ENCODE measurements at places on chromosomes 11 and 22. TPM values are rescaled to one million over a fixed set of nuclear protein-coding genes. Genes with fewer than 3 reads are reported as not detected.

GRCh38 chr11:47950396-47950795, 30.0 kb upstream of the PTPRJ start:
- H3K4me1 ChIP-seq: peaks cover 34% of the 10 kb centered on the region

- DNase-seq: peak; percentile 64
- H3K27ac ChIP-seq: no peak overlapping the region
- no peaks in the 10 kb centered on the region for H3K36me3 ChIP-seq
- H3K4me3 ChIP-seq: no peak overlapping the region
- H3K27me3 ChIP-seq: peaks cover 11% of the 10 kb centered on the region
- peaks cover 51% of the 10 kb centered on the region for H3K4me1 ChIP-seq
Observed at GRCh38 chr11:62398011-62398994, 20.5 kb upstream of the SCGB1A1 start.

DNA sequence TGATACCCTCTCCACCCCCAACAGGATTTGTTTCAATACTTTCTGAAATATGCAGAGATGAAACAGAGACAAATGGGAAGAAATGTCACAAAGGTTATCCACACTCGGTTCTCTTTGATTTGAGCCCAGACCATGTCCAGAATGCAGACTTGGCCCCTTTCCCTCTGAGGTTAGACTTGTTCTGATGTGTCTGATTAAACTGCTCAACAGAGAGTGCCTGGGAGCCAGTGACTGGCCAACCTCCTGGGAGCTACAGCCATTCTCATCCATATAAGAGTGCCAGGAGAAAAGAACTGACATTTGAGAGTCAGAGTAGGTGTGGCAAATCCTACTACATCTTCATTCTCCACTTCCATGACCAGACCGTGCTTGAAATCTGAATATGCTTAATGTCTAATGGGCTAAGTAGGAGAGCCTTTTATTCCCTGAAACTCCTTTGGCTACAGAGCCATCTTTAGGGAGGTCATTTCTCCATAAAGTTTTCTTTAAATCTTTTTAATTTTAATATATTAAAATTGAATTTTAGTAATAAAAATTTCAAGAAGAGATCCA, 201.4 kb downstream of the BLID start:
- H3K4me1 ChIP-seq: peaks cover 19% of the 10 kb centered on the region
- no peak overlapping the region for H3K27ac ChIP-seq
- H3K27me3 ChIP-seq: peaks cover 5% of the 10 kb centered on the region

DNA sequence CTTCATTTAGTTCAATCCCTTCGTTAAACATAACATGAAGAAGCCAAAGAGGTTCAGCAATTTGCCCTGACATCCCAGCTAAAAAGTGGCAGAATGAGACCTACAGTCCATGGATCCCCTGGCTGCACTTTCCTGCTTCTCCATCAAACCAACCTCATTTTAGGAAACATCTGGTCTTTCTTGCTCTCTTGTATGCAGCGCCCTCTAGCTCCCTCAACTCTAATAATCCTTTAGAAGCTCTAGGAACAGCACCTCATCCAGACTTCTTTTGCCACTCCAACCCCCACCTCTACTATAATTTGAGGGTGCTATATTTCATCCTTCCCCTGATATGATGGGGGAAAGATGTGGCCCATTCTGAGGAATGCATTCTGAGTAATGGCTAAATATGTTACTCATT, 7.4 kb downstream of the CNTF start:
- H3K4me3 ChIP-seq: peak overlapping the region; percentile 67
- no peaks in the 10 kb centered on the region for H3K27me3 ChIP-seq
- peaks cover 14% of the 10 kb centered on the region for H3K36me3 ChIP-seq
- DNase-seq: peak; percentile 54
- H3K27ac ChIP-seq: peak overlapping the region; percentile 73

GRCh38 chr11:1484061-1484671, 2.4 kb downstream of the MOB2 start:
- no peaks in the 10 kb centered on the region for H3K27me3 ChIP-seq
- no peak overlapping the region for H3K27ac ChIP-seq
- H3K4me1 ChIP-seq: no peaks in the 10 kb centered on the region
- H3K4me3 ChIP-seq: no peak overlapping the region
- DNase-seq: no peak

GRCh38 chr22:17732251-17732854, 41.9 kb downstream of the BID start:
- H3K4me1 ChIP-seq: peaks cover 42% of the 10 kb centered on the region
- H3K4me3 ChIP-seq: no peak overlapping the region

- peaks cover 59% of the 10 kb centered on the region for H3K27me3 ChIP-seq
- H3K36me3 ChIP-seq: no peaks in the 10 kb centered on the region
- H3K27ac ChIP-seq: no peak overlapping the region
- H3K4me1 ChIP-seq: no peaks in the 10 kb centered on the region
- no peak overlapping the region for H3K4me3 ChIP-seq
Observed at GRCh38 chr22:37103151-37103550, 6.4 kb downstream of the TMPRSS6 start.

DNA sequence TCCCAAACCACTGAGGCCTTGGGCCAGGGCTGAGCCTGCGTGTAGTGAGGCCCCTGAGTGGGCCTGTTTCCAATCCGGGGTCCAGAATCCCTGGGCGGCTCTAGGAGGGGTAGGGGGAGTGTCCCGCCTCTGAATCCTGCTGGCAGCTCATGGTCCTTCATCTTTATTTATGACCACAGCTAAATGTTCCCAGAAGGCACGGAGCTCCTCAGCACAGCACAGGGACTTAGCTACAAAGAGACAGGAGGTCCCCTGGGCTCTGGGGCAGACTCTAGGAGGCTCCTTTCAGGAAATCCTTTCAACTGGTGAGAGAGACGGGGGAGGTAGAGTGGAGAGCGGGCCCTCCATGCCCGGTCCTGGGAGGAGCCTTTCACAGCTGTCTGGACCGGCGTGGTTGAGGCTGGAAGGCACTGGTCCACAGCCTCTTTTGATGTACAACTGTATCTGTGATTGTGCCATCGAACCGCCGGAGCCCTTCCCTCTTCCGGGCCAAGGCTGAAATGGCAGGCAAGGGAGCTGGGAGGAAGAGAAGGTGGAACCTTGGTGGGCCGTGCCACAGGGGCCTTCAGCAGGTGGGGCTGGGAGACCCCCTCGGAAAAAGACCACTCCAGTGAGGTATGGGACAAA, 46.8 kb downstream of the SCUBE1 start:
- no peaks in the 10 kb centered on the region for H3K36me3 ChIP-seq
- peaks cover 80% of the 10 kb centered on the region for H3K27me3 ChIP-seq
- H3K27ac ChIP-seq: no peak overlapping the region
- no peaks in the 10 kb centered on the region for H3K4me1 ChIP-seq
- H3K4me3 ChIP-seq: no peak overlapping the region

- H3K36me3 ChIP-seq: peaks cover 4% of the 10 kb centered on the region
- no peak overlapping the region for H3K4me3 ChIP-seq
- no peaks in the 10 kb centered on the region for H3K27me3 ChIP-seq
Observed at GRCh38 chr11:113632981-113633380, 73.1 kb downstream of the TMPRSS5 start.

DNA sequence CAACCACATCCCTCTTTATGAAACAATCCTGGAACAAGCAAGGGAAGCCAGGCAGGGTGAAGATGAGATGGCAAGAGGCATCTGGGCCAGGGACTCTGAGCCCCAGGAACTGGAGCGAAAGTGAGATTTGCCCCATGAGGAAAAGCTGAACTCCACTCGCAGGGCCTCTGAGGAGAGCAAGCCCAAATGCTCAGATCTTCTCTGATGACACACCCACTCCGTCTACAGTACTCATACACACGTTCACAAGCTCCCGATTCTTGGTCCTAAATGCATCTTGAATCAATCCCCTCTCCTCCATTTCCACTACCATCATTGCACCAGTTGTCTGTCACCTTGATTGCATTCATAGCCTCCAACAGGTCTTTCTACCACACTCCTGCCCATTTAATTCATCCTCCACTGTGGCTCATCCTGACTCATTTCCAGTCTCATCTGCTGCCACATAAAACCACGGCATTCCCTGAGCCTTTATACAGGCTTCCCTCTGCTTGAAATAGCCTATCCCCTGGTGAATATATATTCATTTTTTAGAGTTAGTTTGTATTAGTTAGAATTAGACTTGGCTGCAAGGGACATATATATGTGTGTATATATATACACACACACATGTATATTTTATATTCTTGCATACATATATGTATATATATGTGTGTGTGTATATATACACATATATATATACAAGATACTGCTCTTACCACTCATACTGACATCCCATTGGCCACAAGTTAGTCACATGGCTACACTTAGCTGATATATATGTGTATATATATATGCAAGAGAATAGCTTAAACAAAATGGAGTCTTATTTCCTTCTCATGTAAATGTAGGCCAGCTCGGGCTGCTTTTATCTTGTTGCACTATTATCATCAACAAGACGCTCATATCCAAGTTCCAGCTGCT, 1.4 kb upstream of the APOA5 start:
- peak; percentile 79 for DNase-seq
- peaks cover 1% of the 10 kb centered on the region for H3K27me3 ChIP-seq
- peak overlapping the region; percentile 45 for H3K27ac ChIP-seq
- no peaks in the 10 kb centered on the region for H3K36me3 ChIP-seq
- peaks cover 36% of the 10 kb centered on the region for H3K4me1 ChIP-seq
- H3K4me3 ChIP-seq: no peak overlapping the region

- no peak overlapping the region for H3K27ac ChIP-seq
- H3K4me3 ChIP-seq: no peak overlapping the region
- H3K4me1 ChIP-seq: peaks cover 16% of the 10 kb centered on the region
- DNase-seq: no peak
- no peaks in the 10 kb centered on the region for H3K27me3 ChIP-seq
- peaks cover 29% of the 10 kb centered on the region for H3K36me3 ChIP-seq
Observed at GRCh38 chr22:39512026-39512425, 8.3 kb upstream of the ATF4 start.

- DNase-seq: no peak
- no peak overlapping the region for H3K27ac ChIP-seq
- H3K27me3 ChIP-seq: peaks cover 2% of the 10 kb centered on the region
- H3K36me3 ChIP-seq: no peaks in the 10 kb centered on the region
- no peak overlapping the region for H3K4me3 ChIP-seq
- no peaks in the 10 kb centered on the region for H3K4me1 ChIP-seq
Observed at GRCh38 chr11:101083335-101083734, 46.3 kb downstream of the PGR start.

GRCh38 chr11:31767066-31767465, 44.1 kb downstream of the PAX6 start:
- no peak for DNase-seq
- H3K27me3 ChIP-seq: no peaks in the 10 kb centered on the region
- H3K36me3 ChIP-seq: no peaks in the 10 kb centered on the region
- no peak overlapping the region for H3K4me3 ChIP-seq
- H3K27ac ChIP-seq: no peak overlapping the region
- H3K4me1 ChIP-seq: no peaks in the 10 kb centered on the region

GRCh38 chr11:87304412-87304811, 266.7 kb downstream of the TMEM135 start:
- no peaks in the 10 kb centered on the region for H3K27me3 ChIP-seq
- H3K27ac ChIP-seq: no peak overlapping the region
- no peaks in the 10 kb centered on the region for H3K36me3 ChIP-seq
- no peak overlapping the region for H3K4me3 ChIP-seq

DNA sequence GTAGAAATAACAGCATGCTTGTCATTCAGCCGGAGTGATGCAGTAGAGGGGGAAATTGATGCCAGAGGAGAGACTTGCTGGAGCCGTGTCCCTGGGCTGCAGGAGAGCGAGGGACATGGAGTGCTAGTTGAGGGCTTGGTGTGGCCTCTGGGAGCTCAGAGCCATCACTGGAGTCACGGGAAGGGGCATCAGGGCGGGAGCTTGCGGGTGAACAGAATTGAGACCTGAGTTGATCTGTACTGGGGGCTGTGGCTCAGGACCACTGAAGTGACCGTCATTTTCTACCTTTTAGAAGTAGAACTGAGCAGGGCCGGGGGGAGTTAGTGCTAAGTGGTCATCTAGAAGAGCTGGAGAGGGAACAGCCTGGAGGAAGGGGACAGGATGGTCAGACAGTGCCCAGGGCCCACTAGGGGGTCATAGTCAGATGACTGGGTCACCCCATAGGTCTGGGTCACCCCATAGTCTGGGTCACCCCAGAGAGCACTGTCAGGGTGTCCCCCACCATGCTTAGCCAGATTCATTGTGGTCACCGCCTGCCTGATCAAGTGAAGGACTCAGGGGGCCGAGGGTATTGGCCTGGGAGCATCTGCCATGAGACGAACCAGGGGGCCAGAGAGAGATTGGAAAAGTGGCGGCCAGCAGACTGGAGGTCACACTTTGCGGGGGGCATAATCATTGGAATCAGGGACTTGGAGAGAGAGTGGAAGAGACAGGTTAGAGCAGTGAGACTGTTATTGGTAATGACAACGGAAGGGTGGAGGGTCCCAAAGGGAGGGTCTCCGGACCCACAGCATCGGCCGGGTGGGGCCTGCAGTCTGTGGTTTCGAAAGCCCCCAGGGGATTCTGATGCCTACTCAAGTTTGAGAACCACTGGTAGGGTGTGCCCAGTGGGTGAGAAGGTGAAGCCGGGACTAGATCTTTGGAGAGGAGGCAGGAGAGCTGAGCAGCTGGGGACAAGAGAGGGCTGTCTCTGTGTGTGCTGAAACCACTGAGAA, 15.2 kb downstream of the RIBC2 start:
- H3K27me3 ChIP-seq: peaks cover 14% of the 10 kb centered on the region
- H3K4me1 ChIP-seq: no peaks in the 10 kb centered on the region
- no peak for DNase-seq
- no peak overlapping the region for H3K4me3 ChIP-seq

DNA sequence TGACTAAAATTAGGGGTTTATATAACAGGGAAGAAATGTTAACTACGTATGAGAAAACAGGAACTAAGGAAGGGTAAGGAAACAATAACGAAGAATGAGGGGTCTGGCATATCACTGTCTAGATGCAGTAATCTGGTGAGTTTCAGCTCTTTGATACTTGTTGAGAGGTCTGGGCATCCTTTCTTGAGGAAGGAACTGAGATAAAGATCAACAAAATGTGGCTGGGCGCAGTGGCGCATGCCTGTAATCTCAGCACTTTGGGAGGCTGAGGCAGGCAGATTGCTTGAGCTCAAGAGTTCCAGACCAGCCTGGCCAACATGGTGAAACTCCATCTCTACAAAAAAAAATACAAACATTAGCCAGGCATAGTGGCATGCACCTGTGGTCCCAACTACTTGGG, 2.7 kb downstream of the DCDC1 start:
- peaks cover 3% of the 10 kb centered on the region for H3K27me3 ChIP-seq
- no peak overlapping the region for H3K4me3 ChIP-seq

- peaks cover 20% of the 10 kb centered on the region for H3K36me3 ChIP-seq
- H3K27ac ChIP-seq: no peak overlapping the region
- DNase-seq: no peak
Observed at GRCh38 chr11:58887452-58887851, 42.9 kb upstream of the GLYATL2 start.

GRCh38 chr11:123195188-123196059, at the start of gene CLMP:
CLMP (minus strand) TSS chr11:123195248; CDS start chr11:123194940, 308 bp downstream.
- DNase-seq: peak; percentile 39
- peaks cover 69% of the 10 kb centered on the region for H3K4me1 ChIP-seq
- peaks cover 29% of the 10 kb centered on the region for H3K36me3 ChIP-seq
- no peaks in the 10 kb centered on the region for H3K27me3 ChIP-seq
- peak within 1 kb of the TSS; percentile 98 for H3K4me3 ChIP-seq

GRCh38 chr11:21307874-21308273, 638.5 kb downstream of the NELL1 start:
- DNase-seq: no peak
- no peak overlapping the region for H3K27ac ChIP-seq
- H3K27me3 ChIP-seq: no peaks in the 10 kb centered on the region
- H3K4me1 ChIP-seq: no peaks in the 10 kb centered on the region

- DNase-seq: no peak
- H3K4me1 ChIP-seq: no peaks in the 10 kb centered on the region
- no peak overlapping the region for H3K27ac ChIP-seq
- no peaks in the 10 kb centered on the region for H3K27me3 ChIP-seq
- no peak overlapping the region for H3K4me3 ChIP-seq
- no peaks in the 10 kb centered on the region for H3K36me3 ChIP-seq
Observed at GRCh38 chr11:38060920-38061319, 1462.9 kb upstream of the RAG2 start.

The SYT12 gene
- not detected for total RNA-seq

The IGF2 gene
- total RNA-seq: 0.90 TPM

The CYP2D6 gene
- 0.39 TPM for total RNA-seq

The OVCH2 gene
- not detected for total RNA-seq

The CRYBB1 gene
- total RNA-seq: not detected
